Neural crest cell (in vitro differentiated cells): ENCODE measurements at places on chromosomes 5 and 9. TPM values are rescaled to one million over a fixed set of nuclear protein-coding genes. Genes with fewer than 3 reads are reported as not detected.

The ANKRD18A gene
- total RNA-seq, result 4.8 and 7.6 TPM in 2 replicates

The WHRN gene
- 8.9 and 9.5 TPM in 2 replicates for total RNA-seq

The NIPAL4 gene
- total RNA-seq, result not detected in 2 replicates

The FOXD4L5 gene
- total RNA-seq, result 0.34 and 0.37 TPM in 2 replicates

DNA sequence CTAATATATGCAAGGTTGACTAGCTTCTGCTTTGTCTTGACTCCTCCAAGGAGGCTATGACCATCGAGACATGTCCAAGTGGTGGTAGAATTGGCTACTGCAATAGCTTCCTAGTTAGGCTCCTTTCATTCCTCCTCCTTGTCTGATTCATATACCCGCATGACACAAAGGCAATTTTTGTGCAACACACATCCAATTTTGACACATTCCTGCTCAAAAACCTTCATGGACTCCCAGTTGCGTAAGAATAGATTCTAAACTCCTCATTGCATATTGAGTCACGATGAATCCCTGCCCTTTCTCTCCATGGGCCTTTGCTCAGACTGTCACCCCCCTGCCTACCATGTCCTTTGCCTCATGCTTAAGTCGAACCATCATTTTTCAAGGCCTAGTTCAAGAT lies 344.5 kb downstream of the ACTL7B start:
- DNase-seq, result no peak

DNA sequence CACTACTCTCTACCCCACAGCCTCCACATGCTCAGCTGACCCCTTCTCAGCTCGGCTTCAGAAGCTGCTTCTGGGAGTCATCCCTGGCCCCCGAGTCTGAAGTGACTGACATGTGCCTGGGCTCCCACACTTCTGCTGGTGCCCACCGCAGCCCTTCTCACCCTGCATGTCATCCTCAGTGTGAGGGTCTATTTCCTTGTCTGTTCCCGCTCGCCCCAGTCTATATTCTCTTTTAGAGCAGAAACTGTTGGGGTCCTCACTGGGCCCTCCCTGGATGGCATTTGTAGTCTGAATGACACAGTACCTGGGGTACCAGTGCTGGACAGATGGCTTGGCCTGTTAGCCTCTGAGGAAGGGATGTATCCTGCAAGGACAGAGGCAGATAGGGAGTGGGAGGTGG lies 5.3 kb downstream of the ECSCR start:
- DNase-seq, result no peak

GRCh38 chr9:107562798-107563197 lies 73.2 kb upstream of the KLF4 start:
- no peak for DNase-seq

- no peak for DNase-seq
These were observed 713.3 kb upstream of the RGMB start for GRCh38 chr5:98060148-98060547.

- no peak for DNase-seq
These were observed 151.0 kb upstream of the ADAMTS16 start for GRCh38 chr5:4989118-4989517.

GRCh38 chr9:126618585-126619360 lies 5.0 kb downstream of the LMX1B start:
- no peak for DNase-seq

DNA sequence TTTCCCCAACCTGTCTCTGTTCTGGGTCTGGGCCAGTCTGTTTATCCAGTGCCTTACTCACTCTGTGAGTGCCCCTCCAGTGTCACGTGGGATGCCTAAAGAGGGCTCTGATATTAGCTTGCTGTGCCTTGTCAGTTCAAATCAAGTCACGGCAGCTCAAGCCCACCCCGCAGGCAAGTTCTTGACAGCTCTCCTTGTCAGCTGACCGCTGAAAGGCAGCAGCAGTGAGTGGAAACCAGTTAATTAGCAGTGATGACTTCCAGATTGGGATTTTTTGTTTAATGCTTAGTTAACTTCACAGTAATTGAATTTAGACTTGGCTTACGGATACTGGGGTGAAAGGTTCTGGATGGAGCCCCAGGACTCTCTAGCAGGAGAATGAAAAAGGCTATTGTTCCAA lies 210.1 kb downstream of the PSAT1 start:
- DNase-seq, result no peak

- no peak for DNase-seq
These were observed 137.3 kb downstream of the SEMA6A start for GRCh38 chr5:116437351-116437705.

- no peak for DNase-seq
These were observed 188.6 kb downstream of the CARTPT start for GRCh38 chr5:71907608-71908145.
